Stimulated activated CD4-positive, alpha-beta T cell treated with anti-CD3 and anti-CD28 coated beads, TNF-alpha, amount 100 ng/mL, for 48 hours (primary cell): ENCODE measurements at places on chromosomes 12 and 14.

GRCh38 chr14:57495416-57495815 is 1.8 kb upstream of the CCDC198 start:
- no peak for DNase-seq

DNA sequence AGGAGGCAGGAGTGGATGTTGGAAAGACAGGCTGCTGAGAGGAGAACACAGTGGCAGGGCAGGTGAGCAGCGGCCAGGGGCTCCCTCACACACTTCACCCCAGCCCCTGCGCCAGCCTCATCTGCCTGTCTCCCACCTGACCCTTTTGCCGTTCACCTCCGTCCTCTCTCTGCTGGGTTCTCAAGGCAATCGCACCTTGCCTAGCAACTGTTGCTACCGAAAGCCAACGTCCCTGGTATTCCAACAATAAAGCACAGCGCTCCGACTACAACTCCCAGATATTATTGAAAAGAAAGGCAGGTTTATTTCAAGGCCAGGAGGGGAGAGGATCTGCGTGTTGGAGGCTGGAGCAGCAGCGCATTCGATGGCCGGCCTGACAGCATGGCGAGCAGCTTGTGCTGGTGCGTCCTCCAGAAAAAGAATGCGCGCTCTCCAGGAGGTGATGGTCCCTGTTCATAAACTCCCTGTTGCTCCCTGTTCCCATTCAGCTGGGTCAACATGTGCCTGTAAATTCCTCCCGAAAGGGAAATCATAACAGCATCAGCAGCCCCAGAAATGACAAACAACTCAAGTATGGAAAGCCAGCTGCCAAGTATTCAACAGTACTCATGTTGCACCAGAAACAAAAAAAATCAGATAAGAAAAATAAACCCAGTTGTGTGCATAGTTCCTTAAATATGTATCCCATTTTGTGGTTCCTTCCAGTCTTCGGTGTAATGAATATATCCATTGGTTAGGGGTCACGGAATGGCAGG is 153.0 kb upstream of the DIO3 start:
- no peak for DNase-seq

DNA sequence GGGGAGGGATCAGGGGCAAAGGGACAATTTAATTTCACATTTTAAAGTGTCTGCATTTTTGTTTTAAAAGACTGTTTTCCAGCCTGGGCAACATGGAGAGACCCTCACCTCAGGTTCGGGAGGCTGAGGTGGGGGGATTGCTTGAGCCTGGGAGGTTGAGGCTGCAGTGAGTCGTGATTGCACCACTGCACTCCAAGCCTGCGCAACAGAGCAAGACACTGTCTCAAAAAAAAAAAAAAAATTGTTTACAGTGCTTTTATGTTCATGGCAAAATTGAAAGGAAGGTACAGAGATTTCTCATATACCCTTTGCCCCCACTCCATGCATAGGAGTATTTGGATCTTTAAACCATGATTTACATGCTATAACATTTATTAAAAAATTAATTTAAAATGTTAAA is 16.4 kb upstream of the HVCN1 start:
- DNase-seq, result no peak

- no peak for DNase-seq
These were observed 172.9 kb downstream of the RBM19 start for GRCh38 chr12:113793250-113793649.

GRCh38 chr12:59486827-59487226 is 109.0 kb upstream of the SLC16A7 start:
- no peak for DNase-seq

DNA sequence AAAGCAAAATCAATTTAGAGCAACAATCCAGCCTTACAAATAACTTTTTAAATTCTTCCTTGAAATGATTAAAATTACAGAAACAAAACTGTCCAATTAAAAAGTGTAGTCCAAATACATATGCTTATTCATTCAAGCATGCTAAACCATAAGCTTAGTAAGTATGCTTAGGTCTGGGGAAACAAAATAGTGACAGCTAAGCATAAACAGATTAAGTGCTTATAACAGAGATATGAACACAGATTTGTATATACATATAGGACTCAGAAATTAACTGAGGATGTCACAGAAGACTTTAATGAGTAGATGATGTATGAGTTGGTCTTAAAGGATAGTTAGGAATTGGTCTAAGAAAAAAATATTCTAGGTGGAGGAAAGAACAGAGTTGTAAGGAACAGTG is 41.8 kb downstream of the SCAF11 start:
- no peak for DNase-seq

DNA sequence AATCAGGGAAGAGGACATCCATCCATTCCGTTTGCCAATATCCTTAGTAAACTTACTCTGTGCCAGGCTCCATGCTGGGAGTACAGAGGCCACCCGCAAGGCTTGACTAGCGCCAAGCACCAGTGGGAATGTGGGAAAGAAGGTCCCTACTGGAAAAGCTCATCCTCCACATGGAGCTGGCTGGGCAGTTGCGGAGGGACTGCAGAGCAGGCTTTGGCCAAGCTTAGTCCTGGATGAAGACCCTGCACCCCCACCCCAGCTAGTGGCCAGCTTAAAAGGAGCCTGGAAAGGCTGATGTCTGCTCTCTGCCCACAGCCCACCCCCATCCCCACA is 22.4 kb upstream of the EIF2B2 start:
- DNase-seq, result no peak

DNA sequence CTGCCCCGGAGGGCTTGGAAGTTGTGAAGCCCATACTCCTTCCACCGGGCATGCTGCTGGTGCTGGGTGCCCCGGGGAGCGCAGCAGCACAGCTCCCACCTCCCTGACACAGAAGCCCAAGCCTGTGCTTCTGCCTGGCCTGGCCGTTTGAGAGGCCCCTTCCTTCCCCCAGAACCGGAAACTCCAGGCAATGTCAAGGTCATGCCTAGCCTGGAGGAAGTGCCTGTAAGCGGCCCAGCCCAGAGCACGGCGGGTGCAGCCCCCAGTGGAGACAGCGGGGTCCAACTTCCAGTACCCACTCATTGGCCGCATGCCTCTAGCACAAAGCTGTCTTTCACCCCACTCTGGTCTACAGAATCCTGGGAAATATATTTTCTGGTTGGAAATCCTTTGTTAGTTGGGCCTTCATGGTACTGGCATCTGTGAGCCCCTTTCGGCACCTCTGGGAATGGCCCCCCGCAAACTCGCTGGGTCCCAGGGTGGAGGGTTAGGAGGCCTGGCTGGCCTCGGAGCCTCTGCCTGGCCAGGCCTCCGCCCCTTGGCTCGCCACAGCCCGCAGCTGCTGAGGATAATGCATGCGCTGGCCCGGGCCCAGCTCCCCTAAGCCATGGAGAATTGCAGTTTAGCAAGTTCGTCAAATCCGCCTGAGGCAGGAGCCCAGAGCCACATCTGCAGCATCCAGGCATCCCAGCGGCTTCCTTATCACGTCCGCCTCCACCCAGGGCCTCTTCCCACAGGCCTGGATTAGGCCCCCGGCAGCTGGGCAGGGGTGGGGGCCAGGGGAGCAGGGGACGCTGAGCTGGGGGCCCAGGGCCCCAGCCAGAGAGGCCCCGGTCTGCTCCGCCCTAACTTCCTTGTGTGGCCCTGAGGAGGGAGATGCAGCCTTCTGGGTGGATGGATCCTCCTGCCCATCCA is 48.9 kb upstream of the DLK1 start:
- DNase-seq, result no peak

DNA sequence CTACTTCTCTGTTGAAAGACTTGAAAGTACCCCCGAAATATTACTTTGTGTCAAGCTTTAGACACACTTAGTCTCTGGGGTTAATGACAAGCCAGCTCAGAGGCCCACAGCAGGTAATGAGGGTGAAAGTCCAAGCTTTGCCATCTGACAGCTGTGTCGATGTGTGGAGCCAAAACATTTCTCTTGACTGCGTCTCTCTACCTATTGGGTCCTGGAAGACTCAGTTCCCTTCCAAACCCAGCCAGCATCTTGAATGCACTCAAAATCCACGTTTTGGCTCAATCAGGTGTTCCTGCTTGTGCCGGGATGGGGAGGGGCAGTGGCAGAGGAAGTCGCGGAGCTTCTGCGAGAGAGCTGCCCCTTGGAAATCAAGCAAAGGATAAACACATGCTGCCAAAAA is 3.2 kb downstream of the PLXNC1 start:
- no peak for DNase-seq

DNA sequence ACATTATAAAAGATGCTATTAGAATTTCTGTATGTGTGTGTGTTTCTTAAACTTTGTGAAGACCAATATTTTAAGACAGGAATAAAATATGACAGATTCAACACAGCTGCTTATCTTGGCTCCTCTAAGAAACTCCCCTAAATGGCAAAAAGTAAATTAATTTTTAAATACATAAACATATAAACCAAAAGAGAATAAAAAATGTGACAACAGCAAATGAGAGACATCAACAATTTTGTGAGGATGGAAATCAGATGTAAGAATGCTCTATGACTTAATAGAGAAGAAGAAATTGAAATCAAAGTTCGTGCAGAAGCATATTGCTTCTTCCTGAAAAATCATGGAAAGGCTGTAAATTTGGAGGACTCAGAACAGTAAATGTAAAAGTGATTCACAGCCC is 1083.8 kb downstream of the FLRT2 start:
- DNase-seq, result no peak

- no peak for DNase-seq
These were observed 174.5 kb downstream of the TTC7B start for GRCh38 chr14:90641615-90642243.

DNA sequence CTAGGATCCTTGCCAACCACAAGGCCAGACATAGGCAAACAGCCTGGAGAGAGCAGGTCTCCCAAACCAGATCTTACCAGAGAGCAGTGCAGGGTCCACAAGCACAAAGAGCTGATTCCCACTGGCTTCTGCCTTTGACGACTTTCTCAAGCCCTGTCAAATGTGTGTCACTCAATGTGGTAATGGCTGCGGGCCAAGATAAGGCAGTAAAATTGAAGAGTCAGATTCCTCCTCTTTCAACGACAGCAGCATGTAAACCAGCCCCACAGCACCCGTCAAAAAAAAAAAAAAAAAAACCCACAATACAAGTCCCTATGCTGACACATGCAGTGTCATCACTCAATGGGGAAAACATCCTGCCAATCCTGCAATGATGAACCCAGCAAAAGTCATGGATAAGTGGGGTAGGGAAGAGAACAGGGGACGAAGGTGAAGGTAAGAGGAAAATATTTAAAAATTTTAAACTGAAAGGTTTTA is at the start of gene STON2:
Gene STON2, minus strand, starts transcription at position 123 of the 477 bp plus-strand sequence. CDS start 1,942 bp downstream, outside the sequence.
- peak; percentile 14 for DNase-seq

DNA sequence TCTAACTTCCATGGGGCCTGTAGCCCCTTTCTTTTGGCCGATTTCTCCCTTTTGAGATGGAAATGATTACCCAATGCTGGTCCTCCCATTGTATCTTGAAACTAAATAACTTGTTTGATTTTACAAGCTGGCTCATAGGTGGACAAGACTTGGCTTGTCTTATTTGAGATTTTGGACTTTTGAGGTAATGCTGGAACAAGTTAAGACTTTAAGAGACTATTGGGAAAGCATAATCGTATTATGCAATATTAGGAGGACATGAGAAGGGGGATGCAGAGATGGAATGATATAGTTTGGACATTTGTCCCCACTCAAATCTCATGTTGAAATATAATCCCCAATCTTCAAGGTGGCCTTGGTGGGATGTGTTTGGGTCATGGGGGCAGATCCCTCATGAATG is 49.2 kb upstream of the LYZ start:
- no peak for DNase-seq

DNA sequence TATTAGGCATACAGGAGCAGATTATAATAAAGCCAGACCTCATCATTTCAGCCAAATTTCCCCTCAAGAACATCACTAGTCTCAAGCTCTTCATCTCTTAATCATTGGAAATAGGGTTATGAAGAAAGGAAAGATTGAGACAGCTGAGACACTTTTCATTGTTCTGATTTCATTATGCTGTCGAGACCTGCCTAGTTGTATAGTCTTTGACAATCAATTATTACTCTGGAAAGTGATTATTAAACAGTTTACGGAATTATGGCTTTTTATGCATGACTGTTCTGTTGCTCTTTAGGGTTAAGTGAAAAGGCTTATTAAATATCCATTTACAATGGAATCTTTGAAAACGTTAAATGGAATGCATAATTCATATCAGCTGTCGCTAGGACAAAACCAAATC is 48.3 kb downstream of the TTC6 start:
- DNase-seq, result no peak

DNA sequence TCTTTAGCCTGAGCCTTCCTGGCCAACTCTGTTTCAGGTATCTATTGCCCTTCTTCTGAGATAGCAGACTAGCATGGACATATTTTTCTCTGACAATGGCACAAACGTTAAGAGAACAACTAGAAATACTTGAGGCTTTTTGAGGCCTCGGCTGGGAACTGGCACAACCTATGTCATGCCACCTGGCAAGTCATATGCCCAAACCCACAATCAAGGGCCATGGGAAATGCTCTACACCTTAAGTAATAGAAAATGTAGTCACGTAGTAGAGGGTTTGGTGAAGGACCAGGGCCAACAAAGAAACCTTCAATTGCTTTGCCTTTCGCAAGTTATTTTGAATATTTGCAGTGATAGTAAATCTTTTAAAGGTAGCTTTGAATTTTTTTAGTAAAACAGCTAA is 325.4 kb downstream of the ZFP36L1 start:
- DNase-seq, result no peak

DNA sequence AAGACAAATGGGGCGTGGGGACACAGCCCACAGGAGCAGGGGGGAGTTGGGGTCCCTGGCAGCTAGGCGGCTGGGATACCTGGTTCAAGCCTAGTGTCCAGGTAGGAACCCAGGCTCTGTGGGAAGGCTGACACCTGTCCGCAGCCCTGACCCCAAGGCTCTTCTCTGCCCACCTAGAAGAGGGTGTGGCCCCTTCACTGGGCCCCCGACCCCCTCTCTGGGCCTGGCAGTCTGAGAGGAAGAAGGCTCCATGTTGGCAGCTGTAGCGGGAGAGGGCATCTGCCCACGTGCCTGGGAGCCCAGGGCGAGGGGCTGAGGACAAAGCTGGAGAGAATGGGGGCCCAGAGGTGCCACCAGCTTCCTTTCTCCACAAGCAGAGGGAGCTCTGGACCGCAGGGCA is 10.5 kb downstream of the CHGA start:
- DNase-seq, result no peak

GRCh38 chr12:49567302-49567610 is 686 bp downstream of the MCRS1 start:
- no peak for DNase-seq

GRCh38 chr12:116697305-116697704 is 40.6 kb downstream of the SPRING1 start:
- no peak for DNase-seq

DNA sequence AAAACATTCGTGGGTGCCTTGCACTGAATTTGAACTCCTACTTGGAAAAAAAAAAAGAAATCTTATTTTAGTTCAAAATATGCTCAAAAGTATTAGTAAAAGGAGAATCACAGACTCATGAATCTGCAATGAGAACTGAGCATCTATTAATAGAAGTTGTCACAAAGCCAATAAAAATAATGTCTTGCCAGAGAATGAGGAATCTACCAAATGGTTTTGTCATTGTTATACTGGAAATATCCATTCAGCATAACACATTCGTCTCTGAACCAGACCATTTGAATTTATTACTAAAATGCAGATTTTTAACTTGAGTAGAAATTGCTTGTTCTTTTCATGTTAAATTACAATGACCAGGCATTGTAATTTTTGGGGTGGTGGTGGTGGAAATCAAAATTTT is 11.6 kb upstream of the PTPRB start:
- no peak for DNase-seq

- no peak for DNase-seq
These were observed 186.6 kb downstream of the CACNA1C start for GRCh38 chr12:2239381-2239871.
